ENCODE measurements at places on chromosomes 6 and 20. TPM values are rescaled to one million over a fixed set of nuclear protein-coding genes. Genes with fewer than 3 reads are reported as not detected.

SCRT2 gene
- total RNA-seq = 4.3 TPM

MAS1 gene
- 0.05 TPM for total RNA-seq

C6orf132 gene
- 4.4 TPM for total RNA-seq

ERVFRD-1 gene
- not detected for total RNA-seq

RIPOR3 gene
- total RNA-seq = 10.4 TPM

SLPI gene
- total RNA-seq = 61.1 TPM

ACOT13 gene
- 7.4 TPM for total RNA-seq

SERPINB6 gene
- total RNA-seq = 87.5 TPM

PABPC1L gene
- total RNA-seq = 17.4 TPM

IMPG1 gene
- 68.0 TPM for total RNA-seq

EEF1A2 gene
- total RNA-seq = 87.6 TPM

SLC22A16 gene
- 0.82 TPM for total RNA-seq

GRIK2 gene
- 88.6 TPM for total RNA-seq

ABHD16A gene
- 53.2 TPM for total RNA-seq

Data from camera-type eye (tissue), 1 donor.